ENCODE measurements at places on chromosomes 3 and 15.

GRCh38 chr3:122921791-122922651 is 105.5 kb downstream of the SEMA5B start:
- DNase-seq: no peak

- no peak for DNase-seq
Measured at GRCh38 chr3:39126532-39127071, 19.1 kb downstream of the TTC21A start.

- DNase-seq: no peak
Measured at GRCh38 chr3:114336122-114336697, 42.4 kb downstream of the TIGIT start.

GRCh38 chr3:134974624-134975023 is 179.6 kb downstream of the EPHB1 start:
- DNase-seq: no peak

GRCh38 chr3:12966847-12967605 is 106.2 kb downstream of the IQSEC1 start:
- no peak for DNase-seq

- DNase-seq: no peak
Measured at GRCh38 chr3:50236484-50237132, 604 bp downstream of the GNAI2 start.

DNA sequence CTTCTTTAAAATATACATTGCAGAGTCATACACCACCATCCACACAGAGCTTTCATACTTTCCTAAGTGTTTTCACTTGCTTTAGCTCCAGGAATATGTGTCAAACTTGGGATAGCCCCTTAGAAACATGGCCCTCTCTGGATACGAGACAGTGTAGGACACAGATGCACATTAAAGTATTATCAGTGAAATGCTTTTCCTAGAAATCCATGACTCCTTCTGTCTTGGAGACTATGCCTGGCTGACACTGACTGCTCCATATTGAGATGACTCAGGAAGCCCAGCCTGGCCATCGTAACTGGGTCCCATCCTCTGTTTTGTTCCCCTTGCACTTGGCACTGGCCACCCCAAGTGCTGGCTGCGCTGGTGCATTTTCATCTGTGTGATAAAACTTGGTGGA is 204.8 kb downstream of the PDZRN3 start:
- DNase-seq: no peak

GRCh38 chr3:2360815-2361214 is 262.1 kb downstream of the CNTN4 start:
- DNase-seq: no peak

DNA sequence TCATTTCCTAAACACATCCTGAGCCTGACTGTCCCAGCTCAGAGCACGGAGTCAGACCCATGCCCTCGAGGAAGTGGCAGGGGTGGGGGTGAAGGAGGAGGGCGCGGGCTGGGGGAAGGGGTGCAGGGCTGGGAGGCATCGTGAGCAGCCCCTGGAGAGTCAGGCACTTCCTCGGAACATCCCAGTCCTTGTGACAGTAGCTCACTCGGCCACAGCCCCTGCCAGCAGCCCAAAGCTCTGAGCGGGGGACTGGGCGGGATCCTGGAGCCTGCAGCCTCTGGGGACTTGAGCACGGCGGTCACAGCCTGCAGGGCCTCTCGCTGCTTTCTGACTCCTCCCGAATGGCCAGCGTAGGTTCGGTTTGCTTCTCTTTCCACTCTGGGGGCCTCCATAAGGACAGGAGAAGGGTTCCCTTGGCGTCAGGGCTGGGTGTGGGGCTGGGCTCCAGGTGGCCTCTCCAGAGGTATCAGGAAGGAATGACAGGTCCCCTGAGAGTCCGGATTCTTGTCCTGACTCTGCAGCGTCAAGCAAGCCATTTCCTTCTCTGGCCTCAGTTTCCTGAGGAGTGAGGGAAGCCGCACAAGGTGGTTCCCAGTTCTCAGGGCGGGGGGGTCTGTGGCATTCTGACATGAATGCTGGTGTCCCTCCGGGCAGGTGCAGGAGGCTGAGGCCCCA is 20.9 kb downstream of the PSTPIP1 start:
- no peak for DNase-seq

- DNase-seq: no peak
Measured at GRCh38 chr3:99965077-99965476, 147.4 kb downstream of the CMSS1 start.

- no peak for DNase-seq
Measured at GRCh38 chr15:57112178-57112577, 193.7 kb downstream of the TCF12 start.

GRCh38 chr3:148451969-148452368 is 245.7 kb upstream of the AGTR1 start:
- no peak for DNase-seq

DNA sequence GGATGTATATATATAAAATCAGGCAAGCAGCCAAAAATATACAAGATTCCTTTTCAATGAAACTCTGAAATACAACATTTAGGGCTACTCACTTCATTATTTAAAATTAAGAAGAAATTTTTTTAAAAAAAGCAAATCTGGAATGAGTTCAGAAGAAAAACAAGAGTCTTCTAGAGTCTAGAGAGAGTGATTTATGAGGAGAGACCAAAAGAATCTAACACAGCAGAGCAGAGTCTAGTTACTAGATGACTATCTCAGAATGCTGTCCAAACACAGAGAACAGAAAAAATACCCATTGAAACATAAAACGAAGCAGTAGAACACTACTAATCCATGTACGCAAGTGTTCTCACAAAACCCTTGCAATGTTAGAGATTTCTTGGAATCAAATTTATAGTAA is 275.2 kb upstream of the CBLB start:
- DNase-seq: no peak

DNA sequence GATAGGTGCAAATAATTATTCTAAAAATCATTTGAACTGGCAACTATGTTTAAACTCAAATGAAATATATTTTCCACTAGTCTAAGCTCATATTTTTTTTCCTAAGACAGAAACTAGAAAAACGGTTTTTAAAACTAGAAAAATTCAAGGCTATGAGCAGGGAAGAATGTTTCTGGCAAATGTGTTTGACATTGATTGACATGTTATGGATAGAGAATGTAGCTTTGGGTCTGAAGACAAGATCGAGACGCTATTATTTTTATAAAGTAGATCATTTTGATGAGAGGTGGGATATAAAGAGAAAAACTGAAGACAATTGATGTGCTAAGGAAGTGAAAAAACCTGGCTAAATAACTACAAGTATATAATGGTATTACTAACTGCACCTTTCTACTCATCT is 415.2 kb downstream of the GABRB3 start:
- DNase-seq: no peak

GRCh38 chr3:184845819-184846218 is 33.9 kb downstream of the VPS8 start:
- no peak for DNase-seq

DNA sequence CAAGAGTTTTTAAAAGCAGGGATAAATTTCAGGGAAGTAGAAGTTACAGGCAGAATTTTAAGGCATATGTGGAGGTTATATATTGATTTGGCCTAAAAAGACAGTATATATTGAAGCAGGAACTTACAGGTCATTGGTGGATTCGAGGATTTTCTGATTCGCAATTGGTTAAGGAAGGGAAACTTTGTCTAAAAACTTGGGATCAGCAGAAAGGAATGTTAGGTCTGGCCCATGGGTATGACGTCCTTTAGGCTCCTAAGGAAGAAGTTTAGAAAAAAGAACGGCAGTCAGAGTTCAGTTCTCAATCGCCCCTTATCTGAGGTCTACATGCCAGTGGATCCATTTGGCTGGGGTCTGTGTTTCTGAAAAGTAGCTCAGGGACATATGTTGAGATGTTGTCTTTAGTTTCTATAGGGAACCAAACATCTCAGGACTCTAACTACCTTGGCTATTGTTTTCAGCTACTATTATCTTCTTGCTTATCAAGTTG is 33.2 kb upstream of the ACP3 start:
- DNase-seq: no peak

GRCh38 chr3:112090887-112091586 is 4.8 kb downstream of the C3orf52 start:
- no peak for DNase-seq

DNA sequence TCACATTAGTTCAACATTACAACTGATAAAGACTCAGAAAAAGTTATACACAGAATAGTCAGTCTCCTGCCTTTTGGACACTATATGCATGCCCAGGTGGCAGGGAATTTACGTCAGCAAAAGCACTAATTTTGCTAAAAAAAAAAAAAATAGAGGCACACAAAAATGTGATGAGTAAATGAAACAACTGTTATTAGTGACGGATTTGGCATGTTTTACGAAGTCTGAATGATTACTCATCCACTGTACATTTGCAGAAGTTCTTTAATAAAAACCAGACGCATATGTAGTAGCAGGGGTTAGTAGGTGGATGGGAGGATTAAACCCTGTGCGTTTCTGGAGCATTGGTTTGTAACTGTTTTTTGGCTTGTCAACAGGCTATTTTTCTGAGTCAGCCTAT is 99.0 kb downstream of the MITF start:
- no peak for DNase-seq

DNA sequence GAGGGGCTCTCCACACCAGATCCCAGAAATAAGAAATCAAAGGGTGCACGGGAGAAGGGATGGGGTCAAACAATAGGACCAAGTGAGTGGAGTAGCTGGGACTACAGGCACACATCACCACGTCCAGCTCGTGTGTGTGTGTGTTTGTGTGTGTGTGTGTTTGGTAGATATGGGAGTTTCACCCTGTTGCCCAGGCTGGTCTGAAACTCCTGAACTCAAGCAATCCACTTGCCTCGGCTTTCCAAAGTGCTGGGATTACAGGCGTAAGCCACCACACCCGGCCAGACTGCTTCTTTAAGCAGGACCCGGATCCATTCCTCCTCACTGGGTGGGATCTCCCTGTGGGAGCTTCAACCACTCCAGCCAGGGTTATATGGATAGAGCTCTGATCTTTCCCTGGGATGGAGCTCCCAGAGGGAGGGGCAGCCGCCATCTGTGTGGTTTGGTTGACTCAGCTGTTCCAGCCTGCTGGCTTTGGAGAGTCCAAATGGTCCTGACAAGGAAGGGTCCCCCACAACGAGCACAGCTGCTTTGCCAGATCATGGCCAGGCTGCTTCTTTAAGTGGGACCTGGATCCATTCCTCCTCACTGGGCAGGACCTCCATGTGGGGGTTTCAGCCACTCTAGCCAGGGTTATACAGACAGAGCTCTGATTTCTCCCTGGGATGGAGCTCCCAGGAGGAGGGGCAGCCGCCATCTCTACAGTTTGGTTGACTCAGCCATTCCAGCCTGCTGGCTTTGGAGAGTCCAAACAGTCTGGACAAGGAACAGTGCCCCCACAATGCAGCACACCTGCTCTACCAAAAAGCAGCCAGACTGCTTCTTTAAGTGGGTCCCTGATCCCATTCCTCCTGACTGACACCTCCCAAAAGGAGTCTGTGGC is 9.1 kb upstream of the AVEN start:
- DNase-seq: no peak

DNA sequence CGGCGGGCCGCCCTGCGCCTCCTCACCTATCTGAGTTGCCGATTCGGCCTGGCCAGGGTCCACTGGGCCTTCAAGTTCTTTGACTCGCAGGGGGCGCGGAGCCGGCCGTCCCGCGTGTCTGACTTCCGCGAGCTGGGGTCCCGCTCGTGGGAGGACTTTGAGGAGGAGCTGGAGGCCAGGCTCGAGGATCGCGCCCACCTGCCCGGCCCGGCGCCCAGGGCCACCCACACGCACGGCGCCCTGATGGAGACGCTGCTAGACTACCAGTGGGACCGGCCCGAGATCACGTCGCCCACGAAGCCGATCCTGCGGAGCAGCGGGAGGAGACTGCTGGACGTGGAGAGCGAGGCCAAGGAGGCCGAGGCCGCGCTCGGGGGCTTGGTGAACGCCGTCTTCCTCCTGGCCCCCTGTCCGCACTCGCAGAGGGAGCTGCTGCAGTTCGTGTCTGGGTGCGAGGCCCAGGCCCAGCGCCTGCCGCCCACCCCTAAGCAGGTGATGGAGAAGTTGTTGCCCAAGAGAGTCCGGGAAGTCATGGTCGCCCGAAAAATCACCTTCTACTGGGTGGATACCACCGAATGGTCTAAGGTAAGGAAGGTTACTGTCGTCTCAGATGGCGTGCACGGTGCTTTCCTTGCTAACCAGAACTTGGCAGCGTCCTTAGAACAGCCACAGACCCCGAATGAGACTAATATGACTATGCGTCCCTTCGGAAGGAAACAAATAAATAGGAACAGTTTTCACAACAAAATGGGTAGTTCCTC is 567 bp downstream of the TICRR start:
- DNase-seq: no peak

- no peak for DNase-seq
Measured at GRCh38 chr3:189340680-189341460, 169.1 kb downstream of the TPRG1 start.

DNA sequence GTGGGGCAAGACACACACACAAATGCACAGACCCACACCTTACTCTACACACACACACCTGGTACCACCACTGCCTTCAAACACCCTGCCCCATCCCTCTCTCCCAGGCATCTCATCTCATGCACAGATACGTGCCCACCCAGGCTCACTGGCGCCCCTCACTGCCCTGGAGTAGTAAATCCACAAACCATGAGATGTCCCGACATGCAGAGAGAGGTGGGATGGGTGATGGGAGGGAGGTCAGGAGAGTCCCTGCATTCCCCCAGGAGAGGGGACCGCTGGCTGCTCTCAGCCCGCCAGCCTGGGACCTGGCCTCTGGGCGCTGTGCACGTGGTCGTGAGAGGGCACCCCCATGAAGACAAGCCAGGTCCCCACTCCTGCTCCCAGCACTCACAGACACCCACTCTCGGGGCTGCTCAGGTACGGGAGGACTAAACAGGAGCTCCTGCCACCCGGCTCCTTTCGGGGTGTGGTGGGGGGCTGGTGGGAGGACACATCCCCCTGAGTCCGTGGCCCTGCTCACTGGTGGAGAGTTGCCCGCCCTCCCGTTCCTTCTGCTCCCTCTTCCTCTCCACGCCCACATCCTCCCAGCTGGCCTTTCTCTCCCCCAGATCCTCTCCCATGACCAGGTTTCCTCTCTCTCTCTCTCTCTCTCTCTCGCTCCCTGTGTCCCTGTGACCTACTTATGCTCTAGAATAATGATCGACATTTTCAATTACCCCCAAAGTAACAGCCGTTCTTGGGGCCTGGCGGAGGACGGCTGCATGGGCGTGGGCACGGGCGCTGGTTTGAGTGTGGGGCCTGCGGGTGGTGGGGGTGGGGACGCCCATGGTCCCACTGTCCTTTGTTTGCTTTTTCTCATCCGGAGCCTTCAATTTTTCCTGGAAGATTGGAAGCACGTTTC is 18.9 kb upstream of the CSPG4 start:
- no peak for DNase-seq

GRCh38 chr15:51754267-51754666 is 2.9 kb downstream of the TMOD2 start:
- no peak for DNase-seq
